ENCODE measurements at places on chromosomes 5 and 9.
A peak's percentile ranks its signal among the peaks of the same experiment; 100 is the strongest.

- DNase-seq: no peak
These were observed 9.1 kb downstream of the MAN1B1 start for GRCh38 chr9:137095664-137096517.

DNA sequence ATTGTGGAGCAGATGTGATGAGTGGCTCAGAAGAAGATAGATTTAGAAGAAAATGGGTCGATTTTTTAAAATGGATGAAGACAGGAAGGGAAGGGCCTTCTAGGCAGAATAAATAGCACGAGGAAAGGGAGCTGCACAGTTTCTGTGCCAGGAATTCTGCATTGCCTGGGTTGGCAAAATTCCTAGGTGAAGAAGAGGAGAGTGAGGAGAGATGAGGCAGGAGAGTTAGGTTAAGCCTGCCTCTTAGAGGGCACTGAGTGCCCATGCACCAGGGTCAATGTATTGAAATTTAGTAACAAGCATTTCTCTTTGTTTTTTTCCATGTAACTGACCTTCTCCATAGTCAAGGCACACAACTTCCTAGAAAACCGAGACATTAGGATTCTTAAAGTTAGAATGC is 159.5 kb downstream of the YTHDC2 start:
- no peak for DNase-seq

- peak; percentile 92 for DNase-seq
These were observed 1.5 kb upstream of the SHC3 start for GRCh38 chr9:89179895-89180734.

DNA sequence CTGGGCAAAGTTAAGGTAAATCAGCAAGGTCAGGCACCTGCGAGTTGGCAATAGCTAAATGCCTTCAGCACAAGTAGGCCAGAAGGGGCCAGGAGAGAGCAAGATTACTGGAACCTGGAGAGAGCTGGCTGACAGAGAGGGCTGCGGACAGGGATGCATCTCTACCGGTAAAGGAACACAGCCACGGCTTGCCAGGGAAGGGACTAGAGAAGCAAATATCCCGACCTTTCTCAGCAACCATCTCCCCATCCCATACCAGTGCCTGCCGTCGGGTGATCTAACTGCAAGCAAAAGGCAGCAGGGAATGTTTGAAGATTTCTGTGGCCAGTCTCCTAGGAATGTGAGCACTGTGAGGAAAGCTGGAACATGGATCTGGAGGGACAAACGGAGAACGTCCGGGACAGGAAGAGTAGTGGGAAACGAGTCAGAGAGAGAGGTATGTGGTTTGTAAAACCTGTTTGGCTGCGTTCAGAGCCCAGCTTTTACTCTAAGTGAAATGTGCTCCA is 15.9 kb upstream of the ABLIM3 start:
- DNase-seq: no peak

DNA sequence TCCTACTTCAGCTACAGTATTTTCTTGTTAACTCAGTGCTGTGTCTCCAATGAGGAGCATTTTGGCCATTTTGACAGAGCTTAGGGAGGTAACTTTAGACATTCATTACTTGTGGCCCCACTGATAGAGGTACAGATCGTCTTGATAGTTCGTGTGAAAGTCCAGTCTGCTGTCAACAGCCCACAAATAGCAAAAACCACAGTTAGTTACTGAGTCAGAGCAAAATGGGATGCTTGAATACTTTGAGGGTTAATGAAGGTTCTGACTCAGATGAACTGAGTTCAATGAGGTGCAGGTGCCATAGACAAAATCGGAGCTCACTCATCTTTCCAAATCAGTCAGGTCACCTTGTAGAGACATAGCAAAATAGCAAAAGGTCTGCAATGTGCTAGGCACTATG is 163.1 kb upstream of the TLE4 start:
- no peak for DNase-seq

Measured in tibial artery (tissue), 4 donors.